ENCODE measurements at places on chromosomes 4 and X.

DNA sequence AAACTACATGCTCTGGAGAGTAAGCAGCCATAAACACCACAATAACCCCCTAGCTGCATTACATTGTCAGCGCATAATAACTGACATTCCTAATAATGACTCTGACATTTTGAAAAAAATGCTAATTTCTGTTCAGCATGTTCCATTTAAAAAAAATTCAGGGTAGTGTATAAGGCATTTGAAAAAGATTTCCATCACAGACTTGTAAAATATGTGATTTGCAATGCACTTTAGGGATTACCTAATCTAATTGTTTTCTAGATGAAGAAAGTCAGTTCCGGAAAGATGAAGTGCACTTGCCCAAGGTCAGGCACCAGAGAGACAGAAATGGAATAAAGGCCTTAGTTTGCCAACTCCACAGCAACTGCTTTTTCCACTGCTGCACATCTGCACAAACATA lies 55.3 kb downstream of the FANCB start:
- no peak for DNase-seq

DNA sequence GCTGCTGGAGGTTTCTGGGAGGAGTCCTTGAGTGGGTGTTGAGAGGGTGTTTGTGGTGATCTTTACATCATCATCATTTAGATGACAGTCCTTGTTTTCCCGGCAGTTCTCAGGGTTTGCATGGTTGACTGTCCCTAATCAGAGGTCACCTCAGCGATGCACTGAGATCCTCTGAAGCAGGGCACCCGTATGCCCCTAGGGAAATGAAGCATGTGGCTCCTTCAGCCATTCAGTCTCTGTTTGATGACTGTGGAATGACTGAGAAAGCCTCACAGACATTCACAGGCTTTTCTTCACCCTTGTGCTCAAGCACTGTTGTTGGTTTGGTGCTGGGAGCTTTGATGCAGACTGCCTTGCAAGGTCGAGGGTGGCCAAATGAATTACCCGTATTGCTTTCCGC lies 474.7 kb downstream of the SPRY1 start:
- no peak for DNase-seq

- no peak for DNase-seq
These were observed 2.2 kb upstream of the SYN1 start for GRCh38 chrX:47621851-47622250.

DNA sequence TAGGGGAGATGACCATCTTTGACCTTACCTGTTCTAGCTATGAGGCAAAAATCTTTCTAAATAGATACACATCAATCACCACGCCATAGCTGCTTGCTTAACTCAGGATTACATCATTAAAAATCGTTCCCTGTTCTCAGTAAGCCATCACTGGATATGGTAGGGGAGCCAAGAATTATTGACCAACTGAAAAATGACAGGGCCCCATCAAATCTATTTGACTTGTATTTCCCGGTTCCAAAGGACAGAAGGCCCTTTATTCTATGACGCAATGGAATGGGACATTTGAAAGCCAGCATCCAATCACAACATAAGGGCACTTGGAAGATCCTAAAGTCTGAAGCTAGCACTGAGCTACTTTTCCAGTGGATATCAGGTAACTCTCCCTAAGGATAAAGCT lies 75.6 kb upstream of the NOCT start:
- DNase-seq = no peak

DNA sequence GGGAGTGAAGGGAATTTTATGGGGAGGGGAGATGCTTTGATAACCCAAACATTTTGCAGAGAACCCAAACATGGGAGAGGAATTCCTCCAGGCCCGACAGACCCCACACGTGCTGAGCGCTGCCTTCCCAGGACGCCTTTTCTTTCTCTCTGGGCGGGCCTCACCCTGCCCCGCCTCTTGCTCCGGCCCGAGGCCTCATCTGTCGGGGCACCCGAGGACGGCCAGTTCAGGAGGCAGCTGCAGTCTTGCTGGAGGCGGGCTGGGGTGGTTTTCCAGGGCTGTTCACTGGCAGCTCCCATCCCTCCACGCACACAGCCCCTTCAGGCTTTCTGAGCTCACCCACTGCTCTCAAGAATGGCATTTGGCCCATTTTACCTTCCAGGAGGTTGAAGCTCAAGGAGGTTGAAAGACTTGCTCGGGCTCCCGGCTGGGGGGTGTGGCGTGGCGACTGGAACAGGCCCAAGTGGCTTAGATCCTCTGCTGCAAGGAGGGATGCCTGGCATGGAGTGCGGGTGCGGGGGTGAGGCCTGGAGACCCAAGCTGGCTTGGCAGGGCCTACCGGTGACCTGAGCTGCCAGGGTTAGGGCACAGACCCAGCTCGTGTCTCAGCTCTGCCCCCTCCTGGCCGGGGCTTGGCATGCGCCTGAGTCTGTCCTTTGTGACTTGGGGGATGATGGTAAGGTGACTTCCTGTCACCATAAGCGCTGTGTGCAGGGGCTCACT lies 99.2 kb downstream of the PSAPL1 start:
- peak; percentile 74 for DNase-seq

GRCh38 chrX:18468599-18468998 lies 43.2 kb downstream of the CDKL5 start:
- DNase-seq = no peak

- no peak for DNase-seq
These were observed 1.9 kb upstream of the FTSJ1 start for GRCh38 chrX:48474127-48474526.

DNA sequence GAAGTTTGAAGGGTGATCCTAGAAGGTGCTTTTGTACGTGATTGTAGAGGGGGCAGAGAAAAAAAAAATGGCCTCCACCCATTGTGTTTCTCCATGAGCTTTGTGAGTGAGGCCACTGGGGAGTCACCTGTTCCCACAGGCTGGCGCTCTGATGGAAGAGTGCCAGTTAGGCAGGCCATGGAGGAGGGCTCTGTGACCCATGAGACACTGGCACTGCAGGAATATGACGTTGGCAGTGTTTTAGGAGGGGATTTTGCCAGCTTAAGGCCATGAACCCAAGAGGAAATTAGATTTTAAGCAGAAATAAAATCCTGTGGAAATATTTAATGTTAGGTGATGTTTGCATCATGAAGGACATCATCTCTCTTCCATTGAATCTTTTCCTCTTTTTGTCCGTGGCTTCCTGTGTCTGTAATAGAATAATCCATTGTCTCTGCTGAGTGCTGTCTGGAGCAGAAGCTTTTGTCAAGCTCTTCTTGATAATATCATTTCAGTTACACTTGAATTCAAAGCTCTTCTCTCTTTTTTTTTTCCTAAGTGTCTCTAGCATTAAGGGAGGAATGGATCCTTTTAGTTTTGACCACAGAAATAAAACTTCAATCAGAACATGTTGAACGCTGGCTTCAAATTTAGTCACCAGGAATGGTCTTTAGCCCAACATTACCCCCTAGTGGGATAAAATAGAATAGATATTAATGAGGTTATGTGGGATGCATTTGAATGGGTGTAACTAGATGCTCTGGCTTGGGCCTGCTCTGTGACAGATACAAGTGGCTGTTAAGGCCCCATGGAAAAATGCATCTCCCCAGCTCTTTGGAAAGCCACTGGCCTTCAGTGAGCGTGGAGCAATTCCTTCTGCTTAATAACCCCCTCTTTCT lies 41.0 kb upstream of the UCP1 start:
- DNase-seq = peak; percentile 66

- no peak for DNase-seq
These were observed 1.8 kb upstream of the CUL4B start for GRCh38 chrX:120562569-120562926.

- no peak for DNase-seq
These were observed 78.5 kb downstream of the PRDM5 start for GRCh38 chr4:120843849-120844527.
